ENCODE measurements at places on chromosomes 1 and 21. TPM values are rescaled to one million over a fixed set of nuclear protein-coding genes. Genes with fewer than 3 reads are reported as not detected.

The VHLL gene
- not detected for total RNA-seq

The CD84 gene
- total RNA-seq = not detected

- no peak for DNase-seq
Observed at GRCh38 chr1:47755101-47755990, 241.8 kb downstream of the TRABD2B start.

DNA sequence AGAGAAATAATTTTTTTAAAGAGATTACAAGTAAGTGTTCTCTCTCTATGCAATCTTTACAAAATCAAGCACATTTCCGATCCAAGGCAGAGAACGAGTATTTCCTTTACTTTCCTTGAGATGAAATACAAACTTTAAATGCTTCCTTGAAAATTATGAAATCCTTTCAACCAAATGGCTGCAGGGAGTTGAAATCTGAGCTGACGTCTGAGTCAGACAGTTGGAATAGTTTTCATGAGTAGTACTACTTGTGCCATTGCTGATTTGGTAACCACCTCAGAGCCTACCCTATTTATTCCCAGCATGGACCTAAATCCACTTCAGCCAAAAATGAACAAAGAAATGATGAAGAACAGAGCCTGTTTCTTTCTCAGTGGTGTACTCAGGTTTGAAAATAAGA is 183.6 kb downstream of the GIPC2 start:
- DNase-seq = no peak

- DNase-seq = peak; percentile 3
Observed at GRCh38 chr1:172325531-172325930, 95.0 kb upstream of the C1orf105 start.

- DNase-seq = no peak
Observed at GRCh38 chr1:82258887-82259286, 458.2 kb downstream of the ADGRL2 start.

DNA sequence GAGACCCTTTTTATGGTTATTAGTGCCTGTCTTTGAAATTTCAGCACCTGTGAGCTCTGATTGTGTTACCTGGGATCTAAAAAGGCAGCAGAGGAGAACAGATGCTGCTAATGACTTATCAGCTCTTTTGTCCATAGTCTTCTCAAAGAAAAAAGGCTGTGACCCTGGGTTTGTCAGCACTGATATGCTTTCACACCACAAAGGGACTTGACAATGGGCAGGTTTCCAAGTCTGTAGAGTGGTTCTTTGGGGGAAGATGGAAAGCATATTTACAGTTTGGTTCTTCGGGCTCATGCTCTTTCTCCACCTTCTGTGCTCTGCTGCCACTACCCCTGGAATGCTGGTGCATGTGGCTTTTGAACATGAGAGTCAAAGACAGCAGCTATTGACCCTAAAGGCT is 32.0 kb downstream of the DNAJC6 start:
- no peak for DNase-seq

Measured in glomerular endothelial cell (primary cell).